ENCODE measurements at places on chromosomes 1 and 21.

GRCh38 chr1:170415710-170416372, 116.1 kb upstream of the GORAB start:
- DNase-seq, result no peak

DNA sequence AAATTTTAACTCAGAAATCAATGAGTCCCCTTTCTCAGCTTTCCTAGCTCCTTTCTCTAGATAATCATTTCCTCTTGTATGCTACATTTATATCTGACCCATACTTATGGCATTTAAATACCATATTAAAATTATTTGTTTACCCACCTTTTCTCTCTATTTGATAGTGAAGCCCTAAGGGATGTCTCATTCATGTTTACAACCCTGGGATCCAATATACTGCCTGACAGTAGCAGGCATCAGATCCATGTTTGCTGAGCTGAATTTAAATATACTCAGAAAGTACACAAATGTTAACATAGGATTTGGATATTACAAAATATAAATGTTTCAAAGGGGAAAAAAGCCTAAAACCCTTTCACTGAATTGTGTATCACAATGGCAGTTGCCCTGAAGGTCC, 26.5 kb downstream of the SCMH1 start:
- no peak for DNase-seq

- no peak for DNase-seq
These were observed 50.6 kb downstream of the NRIP1 start for GRCh38 chr21:15014221-15014620.

DNA sequence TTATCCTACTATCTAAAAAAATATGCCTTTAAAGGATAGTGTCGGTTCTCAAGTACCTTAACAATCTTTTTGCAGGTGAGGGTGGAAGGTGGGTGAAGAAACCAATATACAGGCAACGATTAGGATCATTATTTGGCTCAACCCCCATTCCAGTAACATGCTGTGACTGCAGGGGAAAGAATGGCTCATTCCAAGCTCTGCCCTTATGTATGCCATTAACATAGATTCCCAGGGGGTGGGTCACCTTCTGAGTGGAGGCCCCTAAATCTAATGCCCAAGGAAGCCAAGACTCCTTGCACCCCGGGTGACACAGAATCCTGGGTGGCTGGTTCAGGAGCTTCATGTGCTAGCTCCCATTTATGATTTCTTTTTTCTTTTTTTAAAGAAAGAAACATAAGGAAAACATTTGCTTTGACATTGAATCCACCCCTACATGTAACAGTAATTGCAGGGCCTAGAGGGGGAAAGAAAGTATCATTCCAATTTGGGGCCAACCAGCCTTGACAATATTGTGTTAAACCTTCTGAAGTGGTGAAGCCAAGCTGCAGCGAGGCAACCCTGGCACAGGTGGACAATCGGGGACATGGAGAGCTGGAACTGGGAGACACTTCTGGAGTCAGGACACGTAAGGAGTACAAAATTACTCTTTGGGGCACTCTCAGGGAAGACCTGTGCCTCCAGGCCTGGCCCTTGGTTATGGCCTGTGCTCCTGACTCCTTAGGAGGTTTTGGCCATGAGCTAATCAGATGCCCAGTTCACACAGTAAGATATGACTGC, 200.3 kb downstream of the PBX1 start:
- DNase-seq, result no peak

DNA sequence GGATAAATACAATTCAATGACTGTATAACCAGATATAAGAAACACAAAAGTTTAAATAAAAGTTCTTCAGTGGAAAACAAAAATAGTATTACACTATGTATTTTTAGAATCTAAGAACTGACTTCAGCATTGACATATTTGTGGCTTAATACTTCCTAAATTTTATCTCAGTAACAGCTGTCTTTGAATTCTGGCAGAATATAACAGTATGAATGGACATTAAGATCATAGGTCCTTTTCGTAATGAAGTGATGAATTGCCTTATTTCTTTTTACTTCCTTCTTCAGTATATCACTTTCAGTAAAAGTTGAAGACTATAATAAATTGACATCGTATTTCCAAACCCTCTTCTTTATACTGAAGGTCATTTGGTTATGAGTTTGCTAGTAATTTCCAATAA, 1030.0 kb downstream of the MRPL39 start:
- no peak for DNase-seq

DNA sequence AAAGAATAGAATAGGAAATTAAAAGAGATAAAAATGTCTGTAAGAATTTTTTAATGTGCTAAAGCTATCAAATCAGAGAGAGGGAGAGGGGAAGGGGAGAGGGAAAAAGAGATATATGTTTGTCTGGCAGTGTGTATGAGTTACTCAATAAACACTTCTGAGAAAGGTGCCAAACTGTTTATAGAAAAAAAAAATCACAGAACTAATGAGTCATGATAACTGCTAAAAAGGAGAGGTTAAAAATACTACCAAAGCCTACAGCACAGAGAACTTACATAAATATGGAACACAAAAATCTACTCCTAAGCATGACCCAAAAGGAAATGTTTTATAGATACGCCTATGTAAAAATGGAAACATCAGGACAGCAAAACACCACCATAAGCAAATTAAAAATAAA, 45.4 kb downstream of the SELENOF start:
- no peak for DNase-seq

DNA sequence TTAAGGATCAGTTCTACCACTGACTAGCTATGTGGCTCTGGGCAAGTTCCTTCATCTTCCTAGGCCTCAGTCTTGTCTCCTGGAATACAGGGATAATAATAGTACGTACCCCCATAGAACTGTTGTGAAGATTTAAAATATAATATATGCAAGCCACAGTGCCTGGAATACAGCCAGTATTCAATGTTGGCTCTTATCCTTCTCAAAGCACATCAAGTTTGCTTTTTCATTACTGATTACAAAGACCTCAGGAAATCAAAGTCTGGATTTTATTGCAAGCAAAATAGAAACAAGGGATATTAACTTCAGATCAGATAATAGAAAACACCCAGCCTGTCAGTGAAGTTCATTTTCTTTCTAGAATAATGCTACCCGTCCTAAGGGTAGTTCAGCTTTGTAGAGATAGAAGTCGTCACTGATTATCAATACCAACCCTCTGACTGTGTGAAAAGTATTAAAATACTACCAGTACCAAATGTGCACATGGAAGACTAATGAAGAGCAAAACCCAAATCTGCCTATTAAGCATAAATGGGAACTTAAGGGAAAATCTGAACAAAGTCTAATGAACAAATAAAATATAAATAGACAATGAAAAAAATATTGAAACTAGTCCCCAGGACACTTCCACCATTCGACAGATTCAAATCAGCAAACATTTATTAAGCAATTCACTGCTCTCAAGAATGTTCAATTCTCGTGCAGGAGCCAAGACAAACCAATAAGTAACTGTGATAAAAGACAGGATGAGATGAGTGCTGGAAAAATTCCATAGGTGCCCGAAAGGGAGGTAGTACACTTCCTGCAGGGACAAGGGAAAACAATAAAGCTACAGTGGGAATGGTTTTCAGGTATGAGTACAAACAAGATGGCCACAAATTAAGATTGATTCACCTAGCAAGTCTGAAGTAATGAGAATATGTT, 206.2 kb downstream of the SMYD3 start:
- DNase-seq, result no peak

GRCh38 chr1:225580238-225581099, 72.5 kb downstream of the ENAH start:
- no peak for DNase-seq

GRCh38 chr1:206716870-206717673, 32.4 kb downstream of the MAPKAPK2 start:
- no peak for DNase-seq

DNA sequence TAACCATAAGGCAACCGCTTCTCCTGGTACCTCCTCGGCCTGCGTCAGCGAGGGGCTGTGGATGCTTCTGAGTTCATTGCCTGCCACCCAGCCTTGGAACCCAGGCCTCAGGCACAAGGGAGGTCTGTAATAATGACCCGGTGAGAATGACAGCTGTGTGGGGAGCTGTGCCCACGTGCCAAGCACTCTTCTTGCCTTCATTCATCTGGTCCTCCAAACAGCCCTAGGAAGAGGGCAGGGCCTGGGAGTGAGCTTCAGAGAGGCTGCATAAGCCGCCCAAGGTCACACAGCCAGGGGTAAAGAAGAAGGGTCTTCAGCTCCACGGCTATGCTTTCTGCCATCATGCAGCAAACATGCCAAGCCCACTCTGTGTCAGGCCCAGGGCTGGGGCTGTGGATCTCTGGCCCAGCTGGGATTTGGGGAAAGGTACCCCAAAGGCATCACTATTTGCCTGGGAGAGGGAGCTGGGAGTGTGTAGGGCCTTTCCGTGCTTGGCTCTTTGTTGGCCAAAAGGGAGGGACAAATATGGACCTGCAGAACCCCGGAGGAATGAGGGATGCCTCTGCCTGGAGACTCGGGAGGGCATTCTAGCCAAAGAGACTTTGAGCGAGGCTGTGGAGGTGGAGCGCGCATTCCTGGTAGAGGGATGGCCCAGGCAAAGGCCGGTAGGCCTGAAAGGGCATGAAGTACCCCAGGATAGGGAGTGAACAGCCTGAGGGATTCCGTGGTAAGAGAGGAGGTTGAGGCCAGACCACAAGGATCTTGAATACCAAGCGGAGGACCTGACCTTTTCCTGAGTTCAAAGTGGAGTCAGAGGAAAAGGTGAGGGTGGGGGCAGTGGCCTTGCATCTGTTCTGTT, 10.1 kb upstream of the EDN2 start:
- no peak for DNase-seq

- DNase-seq, result no peak
These were observed 180.9 kb upstream of the PRMT6 start for GRCh38 chr1:106875622-106876021.

DNA sequence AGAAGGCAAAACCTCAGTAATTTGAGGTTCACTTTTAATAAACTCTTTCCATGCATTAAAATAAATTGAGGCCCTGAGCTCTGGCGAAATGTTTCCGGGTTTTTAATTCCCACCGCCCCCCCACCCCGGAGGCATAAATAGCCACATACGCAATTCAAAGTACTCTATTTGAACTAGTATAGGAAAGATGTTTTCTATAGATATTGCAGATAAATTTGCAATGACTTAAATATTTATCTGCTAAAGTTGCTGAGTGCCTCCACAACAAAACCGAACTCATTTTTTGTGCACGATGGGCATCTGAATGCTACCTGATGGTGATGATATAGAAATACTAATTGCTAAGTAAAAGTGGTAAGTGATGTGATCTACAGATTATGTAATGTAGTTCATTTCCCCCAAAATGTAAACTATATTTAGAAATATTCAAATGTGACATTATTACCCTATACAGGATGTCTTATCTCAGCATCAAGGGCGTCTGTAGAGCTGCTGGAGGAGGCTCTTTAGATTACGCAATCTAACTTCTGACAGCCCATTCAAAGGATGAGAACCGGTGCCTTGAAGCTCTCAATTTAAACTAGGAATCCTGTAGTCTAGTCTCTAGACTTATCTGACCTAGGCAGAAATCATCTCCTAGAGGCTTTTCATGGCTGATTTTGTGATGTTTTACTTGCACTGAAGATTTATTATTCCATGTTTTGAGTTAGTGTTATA, 8.5 kb downstream of the IRF2BP2 start:
- no peak for DNase-seq

GRCh38 chr1:163535807-163536206, 214.1 kb downstream of the NUF2 start:
- no peak for DNase-seq

DNA sequence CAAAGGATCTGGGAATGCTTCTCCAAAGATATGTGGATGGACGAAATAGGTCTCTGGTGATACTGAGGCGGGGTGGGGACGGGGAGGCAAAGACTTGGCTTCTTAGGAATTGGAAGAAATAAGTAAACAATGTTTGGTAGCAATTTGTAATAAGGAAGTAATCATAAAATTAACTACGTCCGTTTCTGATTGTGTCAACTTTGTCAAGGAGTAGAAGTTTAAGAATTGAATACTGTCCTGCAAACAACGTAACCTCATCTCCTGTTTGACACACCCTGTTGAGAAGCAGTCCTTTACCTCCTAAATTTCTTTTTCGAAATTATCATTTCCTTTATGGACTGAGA, 471 bp downstream of the POLR3C start:
- DNase-seq, result no peak

GRCh38 chr1:245334235-245334634, 179.4 kb downstream of the KIF26B start:
- DNase-seq, result no peak

GRCh38 chr1:240244968-240245628, 153.4 kb downstream of the FMN2 start:
- DNase-seq, result no peak

GRCh38 chr1:219415915-219416314, 197.0 kb downstream of the ZC3H11B start:
- no peak for DNase-seq

GRCh38 chr1:179818260-179818659, 59.3 kb downstream of the TOR1AIP2 start:
- no peak for DNase-seq

DNA sequence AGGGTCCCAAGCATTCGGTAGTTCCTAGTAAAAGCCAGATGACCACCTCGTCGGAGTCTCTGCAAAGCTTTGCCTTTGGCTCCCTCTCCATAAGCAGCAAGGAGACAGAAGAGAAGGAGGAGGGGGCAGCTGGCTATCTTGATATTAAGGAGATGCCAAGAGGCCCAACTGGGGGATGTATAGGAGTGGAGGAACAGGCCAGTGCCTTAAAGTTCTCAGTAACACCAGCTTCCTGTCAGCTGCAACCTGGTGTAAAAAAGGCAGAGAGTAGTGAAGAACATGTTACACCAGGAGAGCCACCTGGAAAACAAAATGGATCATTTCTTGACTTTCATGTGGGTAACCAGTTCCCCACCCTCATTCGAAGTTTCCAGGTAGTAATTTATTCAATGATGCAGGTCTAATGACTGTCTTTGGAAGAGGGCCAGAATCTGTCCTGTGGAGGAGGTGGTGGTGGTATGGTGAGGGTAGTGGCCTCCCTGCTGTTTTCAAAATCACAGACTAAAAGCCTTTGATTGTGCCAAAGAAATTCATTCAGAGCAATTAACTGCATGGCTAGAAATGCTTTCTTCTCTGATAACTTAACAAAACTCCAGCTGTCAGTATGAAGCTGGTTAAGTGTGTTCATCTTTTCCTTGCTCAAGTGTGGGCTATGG, 27.3 kb downstream of the TMEM200B start:
- DNase-seq, result no peak

- no peak for DNase-seq
These were observed 96.9 kb upstream of the AKT3 start for GRCh38 chr1:243946946-243947345.

GRCh38 chr1:231964961-231965360, 338.4 kb downstream of the DISC1 start:
- no peak for DNase-seq

DNA sequence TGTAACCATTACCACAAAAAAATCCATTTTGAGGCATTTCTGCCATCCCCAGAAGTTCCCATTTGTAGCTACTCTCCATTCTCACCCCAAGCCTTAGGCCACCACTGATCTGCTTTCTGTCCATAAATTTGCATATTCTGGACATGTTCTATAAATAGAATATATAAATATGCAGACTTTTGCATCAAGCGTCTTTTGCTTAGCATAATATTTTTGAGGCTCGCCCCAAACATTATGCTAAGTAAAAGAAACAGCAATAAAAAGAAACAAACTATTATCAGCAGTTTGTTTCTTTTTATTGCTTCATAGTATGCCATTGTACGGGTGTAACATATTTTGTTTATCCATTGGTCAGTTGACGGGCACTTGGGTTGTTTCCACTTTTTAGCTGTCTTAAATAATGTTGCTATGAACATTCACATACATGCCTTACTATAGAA, 7.9 kb downstream of the TFAP2E start:
- DNase-seq, result no peak
